Activated naive CD4-positive, alpha-beta T cell (primary cell): ENCODE measurements at places on chromosomes 2 and 18.

- DNase-seq: no peak
These were observed 1.2 kb downstream of the SERTAD2 start for GRCh38 chr2:64652231-64653108.

DNA sequence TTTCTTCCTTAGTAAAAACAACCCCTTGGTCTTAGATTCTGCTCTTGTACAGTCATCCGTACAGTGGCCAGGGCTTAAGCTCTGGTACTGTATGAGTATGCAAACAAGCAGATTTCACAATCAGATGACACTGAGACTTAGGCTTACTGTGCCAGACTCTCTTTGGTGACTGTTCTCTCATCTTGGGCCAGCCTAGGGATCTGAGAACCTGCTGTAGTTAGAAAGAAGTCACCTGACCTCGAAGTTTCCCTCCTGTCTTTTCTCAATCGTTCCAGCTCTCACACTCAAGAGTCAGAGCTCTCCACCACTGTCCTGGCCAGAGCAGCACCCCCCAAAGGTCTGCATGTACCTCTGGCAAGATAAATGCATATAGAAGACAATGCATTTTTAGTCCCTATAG is 63.2 kb downstream of the ZEB2 start:
- DNase-seq: no peak

DNA sequence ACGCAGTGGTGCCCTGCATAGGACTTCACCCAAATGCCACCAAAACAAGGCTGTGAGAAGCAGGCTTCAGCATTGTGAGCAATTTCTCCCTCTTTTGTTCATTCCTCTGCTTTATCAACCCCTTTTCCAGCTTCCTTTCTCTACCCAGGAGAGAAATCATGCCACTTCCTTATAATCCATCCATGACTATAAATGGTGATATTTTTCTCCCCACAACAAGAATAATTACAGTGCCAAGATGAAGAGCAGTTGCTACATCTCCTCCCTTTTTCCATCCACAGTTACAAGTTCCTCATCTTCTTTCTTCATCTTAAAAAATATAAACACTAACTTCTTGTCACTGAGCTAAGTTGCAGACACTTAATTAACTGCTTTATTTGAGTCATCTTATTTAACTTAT is 167.2 kb downstream of the ANTXR1 start:
- DNase-seq: no peak

DNA sequence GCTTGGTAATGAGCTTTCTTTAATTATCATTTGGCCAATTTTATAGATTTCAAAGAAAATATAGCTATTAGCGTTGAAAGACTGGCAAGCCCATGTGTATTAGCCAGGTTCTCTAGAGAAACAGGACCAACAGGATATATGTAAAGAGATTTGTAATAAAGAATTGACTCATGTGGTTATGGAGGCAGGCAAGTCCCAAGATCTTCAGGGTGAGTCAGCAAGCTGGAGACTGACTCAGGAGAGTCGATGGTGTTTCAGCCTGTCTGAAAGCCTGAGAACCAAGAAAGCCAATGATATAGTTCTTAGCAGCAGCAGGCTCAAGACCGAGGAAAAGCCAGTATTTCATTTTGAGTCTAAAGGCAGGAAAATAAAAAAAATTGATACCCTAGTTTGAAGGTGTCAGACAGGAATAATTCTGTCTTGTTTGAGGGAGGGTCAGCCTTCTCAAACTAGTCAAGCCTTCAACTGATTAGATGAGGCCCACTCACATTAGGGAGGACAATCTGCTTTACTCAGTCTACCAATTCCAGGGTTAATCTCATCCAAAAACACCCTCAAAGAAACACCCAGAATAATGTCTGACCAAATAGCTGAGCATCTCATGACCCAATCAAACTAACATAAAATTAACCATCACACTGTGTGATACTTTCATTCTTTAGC is 78.3 kb upstream of the CRIM1 start:
- DNase-seq: no peak

DNA sequence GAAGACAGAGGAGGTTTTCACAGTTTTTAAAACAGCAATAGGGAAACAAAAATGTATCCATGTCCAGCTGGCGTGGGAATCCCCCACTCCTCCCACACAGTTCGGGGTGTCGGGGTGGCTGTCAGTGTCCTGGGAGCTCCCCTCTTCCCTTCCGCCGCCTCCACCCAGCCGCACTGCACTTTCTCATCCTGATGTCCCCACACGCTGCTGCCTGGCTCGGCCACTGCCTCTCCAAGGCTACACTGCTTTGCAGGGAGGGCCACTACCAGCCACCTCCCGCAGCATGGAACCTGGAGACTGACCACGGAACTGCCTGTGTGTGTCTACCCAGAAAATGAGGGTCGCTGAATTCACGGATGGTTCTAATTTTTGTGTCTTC is 138.7 kb upstream of the CTDP1 start:
- no peak for DNase-seq

DNA sequence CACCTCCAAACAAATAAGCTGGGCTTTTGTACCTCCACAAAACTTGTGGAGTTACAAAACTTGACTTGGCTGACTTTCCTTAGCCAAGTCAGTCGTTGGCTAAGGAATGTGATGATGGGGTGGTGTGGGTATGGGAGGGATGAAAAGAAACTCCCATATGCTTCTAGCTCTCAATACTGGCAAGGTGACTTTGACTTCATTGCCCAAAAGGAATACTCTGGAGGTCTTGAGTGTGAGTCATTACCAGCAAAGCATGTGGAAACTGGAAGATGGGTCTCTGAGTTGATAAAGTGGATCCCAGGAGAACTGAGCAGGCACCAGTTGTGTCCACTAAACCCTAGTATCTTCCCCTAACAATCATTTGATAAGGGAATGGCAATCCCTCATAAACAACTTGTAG is 226.7 kb downstream of the GULP1 start:
- DNase-seq: no peak
